ENCODE measurements at places on chromosomes 3 and 15. TPM values are rescaled to one million over a fixed set of nuclear protein-coding genes. Genes with fewer than 3 reads are reported as not detected.

DNA sequence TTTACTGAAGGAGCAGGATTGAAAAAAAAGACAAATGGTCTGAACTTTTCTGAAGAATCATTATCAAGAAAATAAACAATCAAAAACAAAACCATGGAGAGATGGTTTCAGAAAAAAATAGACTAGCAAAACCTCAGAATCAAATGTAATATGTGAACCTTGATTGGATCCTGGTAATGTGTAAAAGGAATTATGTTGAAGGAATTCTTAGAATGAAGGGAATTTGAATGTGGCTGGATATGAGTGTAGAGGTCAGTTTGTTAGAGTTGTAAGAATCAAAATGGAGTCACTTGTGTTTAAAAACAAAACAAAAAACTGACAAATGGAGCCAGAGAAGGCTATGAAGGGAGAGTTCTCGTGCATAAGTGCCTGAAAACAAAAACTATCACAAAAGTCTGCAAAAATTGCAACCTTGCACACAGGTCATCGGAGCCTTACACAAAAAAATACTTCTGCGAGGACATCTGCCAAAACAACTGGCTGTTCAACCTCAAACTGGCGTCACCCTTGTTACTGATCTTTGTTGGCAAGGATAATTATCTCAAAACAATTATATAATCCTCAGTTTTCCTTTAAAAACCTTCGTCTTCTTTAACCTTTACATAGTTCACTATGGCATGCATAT is 19.1 kb upstream of the ATP13A3 start:
- DNase-seq = no peak

- DNase-seq = no peak
Measured at GRCh38 chr3:170641510-170642236, 55.8 kb upstream of the SLC7A14 start.

The IL17RC gene
- total RNA-seq = 63.7 TPM

The SLC24A5 gene
- not detected for total RNA-seq

GRCh38 chr3:150710097-150710496 is 6.4 kb upstream of the ERICH6 start:
- no peak for DNase-seq

The ITIH1 gene
- total RNA-seq = 0.18 TPM

The ZNF501 gene
- total RNA-seq = 6.5 TPM

- DNase-seq = no peak
Measured at GRCh38 chr3:174358252-174358651, 500.9 kb upstream of the NAALADL2 start.

The FAM107A gene
- total RNA-seq = 140 TPM

The LRRIQ4 gene
- not detected for total RNA-seq

The FBXO40 gene
- total RNA-seq = not detected

The TMEM207 gene
- total RNA-seq = not detected

DNA sequence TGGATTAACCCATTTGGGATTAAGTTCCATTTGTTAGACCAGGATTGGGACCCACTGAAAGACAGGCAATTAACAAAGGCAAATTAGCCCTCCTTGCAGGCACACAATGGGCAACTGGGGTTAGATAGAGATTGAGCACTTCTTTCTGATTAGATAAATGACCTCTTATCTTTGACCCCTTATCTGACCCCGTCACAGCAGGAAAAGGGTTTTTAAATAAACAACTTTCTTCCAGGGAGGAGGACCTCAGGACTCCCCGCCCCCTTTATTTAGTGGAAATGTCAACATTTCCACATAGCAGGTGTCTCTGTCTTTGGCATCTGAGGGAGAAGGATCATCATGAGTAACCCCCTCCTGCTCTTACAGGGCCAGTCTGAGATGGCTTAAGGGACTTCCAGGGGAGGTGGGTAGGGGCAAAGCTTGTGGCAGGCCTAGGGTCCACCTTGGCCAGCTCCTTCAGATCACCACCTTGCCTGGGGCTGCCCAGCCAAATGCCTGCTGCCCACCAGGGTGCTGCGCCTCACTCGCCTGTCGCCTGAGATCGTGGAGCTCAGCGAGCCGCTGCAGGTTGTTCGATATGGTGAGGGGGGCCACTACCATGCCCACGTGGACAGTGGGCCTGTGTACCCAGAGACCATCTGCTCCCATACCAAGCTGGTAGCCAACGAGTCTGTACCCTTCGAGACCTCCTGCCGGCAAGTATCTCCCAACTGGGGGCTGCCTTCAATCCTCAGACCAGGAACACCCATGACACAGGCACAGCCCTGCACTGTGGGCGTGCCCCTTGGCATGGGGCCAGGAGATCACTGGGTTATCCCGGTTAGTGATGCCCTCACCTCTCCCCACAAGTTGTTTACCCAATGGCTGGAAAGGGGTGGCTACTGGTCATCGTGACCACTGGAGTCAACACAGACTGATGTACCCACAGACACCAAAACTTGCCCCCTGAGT is 2.6 kb upstream of the WDR6 start:
- no peak for DNase-seq

- no peak for DNase-seq
Measured at GRCh38 chr3:63631670-63632069, 20.8 kb upstream of the SNTN start.

- DNase-seq = no peak
Measured at GRCh38 chr15:40333922-40334492, 6.7 kb downstream of the CCDC9B start.

The PFKFB4 gene
- 11.3 TPM for total RNA-seq
